ENCODE measurements at places on chromosomes 4 and X.

DNA sequence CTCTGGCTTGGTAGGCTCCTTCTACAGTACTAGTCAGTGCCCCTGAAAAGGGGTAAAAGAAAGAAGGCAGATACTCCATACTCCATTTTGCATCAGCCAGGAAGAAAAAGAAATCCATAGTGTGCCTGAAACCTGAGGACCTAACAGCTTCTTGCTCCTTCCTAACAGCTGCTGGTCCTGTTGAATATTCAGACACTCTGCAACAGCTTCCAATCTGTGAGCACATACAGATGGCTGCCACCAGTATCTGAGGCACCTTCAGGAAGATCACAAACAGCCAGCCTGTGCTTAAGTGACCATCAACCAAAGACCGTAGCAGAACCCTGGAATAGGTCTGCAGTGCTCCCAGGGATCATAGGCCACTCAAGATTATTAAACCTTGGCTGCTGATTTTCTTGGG, 4.3 kb downstream of the GIMD1 start:
- no peak for DNase-seq

- DNase-seq, result no peak
These were observed 13.6 kb downstream of the MFAP3L start for GRCh38 chr4:170012629-170012958.

- DNase-seq, result no peak
These were observed 20.1 kb upstream of the TET2 start for GRCh38 chr4:105126311-105127169.

GRCh38 chr4:119244344-119244743, 31.8 kb downstream of the USP53 start:
- DNase-seq, result no peak

DNA sequence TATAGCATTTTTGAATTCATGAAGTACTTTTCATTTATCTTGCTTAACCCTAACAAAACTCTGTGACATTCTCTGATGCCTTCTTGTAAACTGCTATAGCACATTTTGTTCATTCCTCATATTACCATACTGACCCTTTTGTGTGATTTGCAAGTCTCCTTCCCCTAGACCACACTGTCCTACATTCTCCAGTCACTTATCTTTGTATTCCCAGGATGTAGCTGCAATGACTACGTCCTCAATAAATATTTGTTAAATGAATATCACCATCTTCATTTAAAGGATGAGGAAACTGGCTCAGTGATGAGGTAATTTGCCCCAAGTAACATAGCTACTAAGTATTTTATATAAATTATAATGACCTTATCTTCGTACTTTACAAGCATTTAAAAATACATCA, 11.9 kb downstream of the HUWE1 start:
- DNase-seq, result no peak

- DNase-seq, result no peak
These were observed 194.6 kb upstream of the FTHL17 start for GRCh38 chrX:31266203-31267076.

- no peak for DNase-seq
These were observed 93.3 kb downstream of the RASGEF1B start for GRCh38 chr4:81378386-81378785.

DNA sequence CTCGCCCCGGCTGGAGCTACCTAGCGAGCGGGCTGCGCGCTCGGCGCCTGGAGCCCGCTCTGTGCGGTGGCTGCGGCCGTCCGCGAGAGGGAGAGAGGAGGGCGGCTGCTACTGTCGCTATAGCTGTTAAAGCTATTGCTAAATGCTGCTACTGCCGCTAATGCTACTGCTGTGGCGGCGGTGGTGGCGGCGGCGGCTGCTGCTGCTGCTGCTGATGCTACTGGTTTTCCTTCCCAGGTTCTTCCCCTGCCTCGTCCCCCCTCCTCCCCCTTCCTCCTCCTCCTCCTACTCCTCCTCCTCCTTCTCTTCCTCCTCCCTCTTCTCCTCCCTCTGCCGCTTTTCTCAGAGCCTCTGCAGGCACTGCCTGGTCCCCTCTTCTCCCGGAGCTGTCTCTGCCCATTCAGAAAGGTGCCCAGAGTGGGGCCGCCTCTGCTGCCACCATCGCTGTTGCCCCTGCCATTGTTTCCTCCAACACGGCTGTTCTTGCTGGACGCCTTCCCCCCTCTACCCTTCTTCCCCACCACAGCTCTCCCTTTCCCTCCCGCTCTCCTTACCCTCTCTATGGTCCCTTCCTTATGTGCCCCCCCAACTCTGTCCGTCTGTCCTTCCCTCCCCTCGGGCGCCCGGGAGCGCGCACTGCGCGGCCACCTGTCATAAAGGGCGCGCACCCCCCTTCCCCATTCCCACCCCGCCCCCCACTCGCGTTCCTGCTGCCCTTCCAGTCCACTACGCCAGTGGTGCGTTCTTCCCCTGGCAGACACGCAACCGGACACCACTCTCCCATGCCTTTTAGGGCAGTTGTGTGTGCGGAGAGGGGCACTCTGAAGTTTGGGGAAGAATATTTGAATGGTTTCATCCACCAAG, at the start of gene NEXMIF:
Gene NEXMIF, minus strand, starts transcription at position 228 of the 864 bp plus-strand sequence.
- DNase-seq, result no peak

GRCh38 chr4:48467442-48467841, 15.7 kb upstream of the SLC10A4 start:
- no peak for DNase-seq

- DNase-seq, result no peak
These were observed 97.9 kb upstream of the PDE5A start for GRCh38 chr4:119726505-119726904.

DNA sequence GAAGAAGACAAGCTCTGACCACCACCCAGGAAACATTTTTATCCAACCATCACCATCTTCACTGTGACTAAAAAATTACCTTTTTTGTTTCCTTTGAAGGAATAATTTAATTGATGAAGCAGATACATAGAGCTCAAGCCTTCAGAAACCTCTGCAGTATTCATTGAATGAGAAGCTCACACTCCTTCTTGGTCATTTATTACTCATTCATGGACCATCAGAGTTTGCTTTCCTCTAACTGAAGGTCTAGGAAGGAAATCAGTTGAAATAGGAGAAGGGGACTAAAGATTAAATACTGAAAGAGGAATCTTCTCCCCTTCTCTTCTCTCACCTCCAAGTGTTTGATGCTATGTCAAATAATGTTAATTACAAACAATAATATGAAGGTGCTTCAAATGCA, 290.6 kb upstream of the KLF3 start:
- no peak for DNase-seq

GRCh38 chrX:17174671-17175070, 200.3 kb upstream of the NHS start:
- DNase-seq, result no peak

GRCh38 chrX:25043192-25043591, 27.4 kb upstream of the ARX start:
- DNase-seq, result no peak

Measured in activated T-cell treated with anti-CD3 and anti-CD28 coated beads, Interleukin-2, amount 50 U/mL, for 48 hours (primary cell).